ENCODE measurements at places on chromosomes 5 and 9. TPM values are rescaled to one million over a fixed set of nuclear protein-coding genes. Genes with fewer than 3 reads are reported as not detected.

DNA sequence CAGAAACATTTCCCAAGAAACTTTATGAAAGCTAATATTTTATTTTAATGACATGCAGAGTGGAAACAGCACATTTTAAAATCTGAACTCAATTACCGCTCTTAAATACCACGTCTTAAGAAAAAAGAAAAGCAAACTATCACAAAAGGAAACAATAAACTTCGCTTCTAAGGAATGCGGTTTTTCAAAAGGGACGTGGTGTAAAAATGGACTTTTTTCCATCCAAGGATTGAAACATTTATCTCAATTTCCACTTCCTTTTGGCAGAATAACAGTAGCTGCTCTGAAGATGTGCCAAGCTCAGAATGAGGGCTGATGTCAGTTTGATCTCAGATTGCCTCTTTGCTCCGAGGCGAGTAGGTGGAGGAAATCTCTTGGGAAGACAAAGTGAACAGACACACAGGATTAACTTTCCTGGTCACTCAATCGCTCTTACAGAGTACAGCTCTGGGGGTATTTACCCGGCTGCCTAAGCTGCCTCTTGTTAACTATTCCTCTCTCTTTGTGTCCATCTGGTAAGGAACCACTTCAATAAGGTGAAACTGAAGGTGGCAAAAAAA, 158.5 kb downstream of the TRPM6 start:
- no peak for DNase-seq

ORM2 gene
- total RNA-seq = not detected

- DNase-seq = no peak
Measured at GRCh38 chr5:151432210-151432609, 15.2 kb upstream of the SLC36A1 start.

PDGFRB gene
- 0.21 TPM for total RNA-seq

DNA sequence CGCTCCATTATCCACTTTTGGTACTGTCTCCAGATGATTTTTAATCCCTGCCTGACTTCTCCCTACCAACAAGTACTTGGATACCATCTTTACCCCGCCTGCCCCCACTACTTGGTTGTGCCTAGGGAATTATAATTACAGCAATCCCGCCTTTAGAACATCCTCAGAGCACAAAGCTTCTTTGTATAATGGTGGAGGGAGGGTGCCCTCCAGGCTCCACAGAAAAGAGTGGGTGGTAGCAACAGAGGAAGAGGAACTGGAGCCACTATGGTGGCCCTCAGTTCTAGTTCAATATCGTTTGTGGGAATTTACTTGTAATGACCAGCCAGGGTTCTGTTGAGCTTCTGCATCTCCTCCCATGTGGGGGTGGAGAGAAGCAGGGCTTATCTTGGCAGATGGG, 79.0 kb upstream of the RNF38 start:
- no peak for DNase-seq

GRCh38 chr5:163978897-163979296, 473.5 kb downstream of the MAT2B start:
- no peak for DNase-seq

GRCh38 chr5:143431789-143432188, 28.3 kb upstream of the NR3C1 start:
- DNase-seq = peak; percentile 82

GRCh38 chr9:91291866-91292265, 69.9 kb downstream of the AUH start:
- no peak for DNase-seq

LEAP2 gene
- total RNA-seq = 3.2 TPM

DNA sequence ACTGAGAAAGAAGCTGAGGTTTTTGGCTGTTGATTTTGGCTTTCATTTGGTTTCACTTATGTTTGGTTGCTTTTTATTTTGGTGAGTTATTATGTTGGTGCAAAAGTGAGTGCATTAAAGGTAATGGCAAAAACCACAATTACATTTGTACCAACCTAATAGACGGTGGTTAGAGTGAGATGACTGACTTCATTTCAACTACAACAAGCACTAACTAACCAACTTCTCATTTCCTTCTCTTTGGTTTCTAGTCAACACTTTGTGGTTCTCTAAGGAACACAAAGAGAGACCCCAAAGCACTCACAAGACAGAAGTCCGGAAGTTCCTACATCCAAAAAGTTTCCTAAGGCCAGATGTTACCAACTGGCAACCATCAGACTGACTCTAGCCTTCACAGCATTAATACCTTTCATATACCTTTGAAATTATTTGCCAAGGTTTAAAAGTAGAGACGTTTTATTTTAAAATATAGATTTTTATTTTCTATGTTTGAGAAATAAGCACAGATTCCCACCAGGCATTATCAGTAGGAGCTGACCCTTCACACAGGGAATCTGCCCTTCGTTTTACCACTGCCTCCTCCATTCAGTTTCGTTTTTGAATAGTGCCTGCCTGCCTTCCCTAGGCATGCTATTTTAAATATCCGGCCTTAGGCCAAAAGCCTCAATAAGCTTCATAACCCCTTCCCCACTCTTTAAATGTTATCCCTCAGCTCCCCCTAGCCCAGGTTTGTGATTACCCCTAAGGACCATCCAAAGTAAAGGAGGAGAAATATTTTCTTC, 301.1 kb upstream of the PTGER4 start:
- DNase-seq = no peak

- DNase-seq = no peak
Measured at GRCh38 chr5:124021066-124021641, 509.2 kb downstream of the CSNK1G3 start.

All from activated CD4-positive, alpha-beta memory T cell treated with anti-CD3 and anti-CD28 coated beads for 36 hours (primary cell).